ENCODE measurements at places on chromosomes 1 and 21.
A peak's percentile ranks its signal among the peaks of the same experiment; 100 is the strongest.

DNA sequence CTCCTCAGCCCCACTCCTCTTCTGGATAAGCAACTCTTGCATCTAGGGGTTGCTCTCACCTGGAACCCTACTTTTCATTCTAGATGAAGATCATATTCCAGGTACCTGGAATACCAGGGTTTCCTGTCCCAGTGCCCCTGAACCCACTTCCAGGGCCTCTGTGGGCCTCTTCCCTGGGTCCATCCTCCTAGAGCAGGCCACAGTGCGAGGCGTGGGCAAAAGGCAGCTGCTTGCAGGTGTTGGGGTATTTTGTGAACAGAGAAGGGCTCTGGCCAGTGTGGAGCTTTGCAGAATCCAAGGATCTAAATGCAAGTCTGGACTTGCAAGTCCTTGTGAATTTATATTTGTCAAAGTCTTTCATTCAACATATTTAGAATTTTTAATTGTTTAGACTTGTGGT lies 240.4 kb upstream of the POU3F1 start:
- DNase-seq = no peak
- H3K27ac ChIP-seq = no peak overlapping the region
- H3K4me3 ChIP-seq = no peak overlapping the region
- no peaks in the 10 kb centered on the region for H3K36me3 ChIP-seq
- H3K4me1 ChIP-seq = peaks cover 28% of the 10 kb centered on the region
- H3K27me3 ChIP-seq = no peaks in the 10 kb centered on the region

GRCh38 chr1:21775550-21775914 lies 7.4 kb downstream of the USP48 start:
- peak overlapping the region; percentile 29 for H3K27ac ChIP-seq
- no peak for DNase-seq
- H3K4me1 ChIP-seq = peaks cover 32% of the 10 kb centered on the region
- no peaks in the 10 kb centered on the region for H3K36me3 ChIP-seq

DNA sequence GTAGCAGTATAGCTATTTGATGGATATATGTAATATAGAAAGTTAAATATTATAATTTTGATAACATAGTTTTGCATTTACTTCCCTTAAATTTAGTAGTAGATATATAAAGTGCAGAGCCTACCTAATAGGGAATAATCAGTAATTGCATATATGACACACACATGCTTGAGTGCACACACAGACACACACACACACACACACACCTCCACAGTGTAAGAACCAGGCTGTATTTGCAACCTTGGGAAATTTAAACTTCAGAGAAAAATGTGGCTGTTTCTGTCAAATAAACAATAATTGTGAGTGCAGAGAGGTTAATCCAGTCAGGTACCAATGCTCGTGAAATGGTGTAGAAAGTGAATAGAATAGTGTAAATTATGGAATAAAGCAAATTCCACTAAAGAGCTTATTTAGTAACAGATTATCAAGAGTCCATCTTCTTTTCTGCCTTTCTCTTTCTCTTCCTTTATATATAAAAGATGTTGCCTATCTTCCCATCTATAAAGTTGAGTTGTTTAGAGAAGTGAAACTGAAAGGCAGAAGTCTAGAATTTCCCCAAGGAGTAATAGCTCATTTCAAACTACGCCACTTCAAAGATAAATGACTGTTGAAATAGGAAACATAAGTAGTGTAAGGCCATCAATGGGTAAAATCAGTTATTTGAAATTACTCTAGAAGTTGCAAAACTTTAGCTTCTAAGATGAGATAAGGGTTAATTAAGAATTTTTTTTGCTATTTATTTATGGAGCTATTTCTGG lies 273.7 kb downstream of the SRGAP2C start:
- H3K4me3 ChIP-seq = peak overlapping the region; percentile 11
- no peaks in the 10 kb centered on the region for H3K4me1 ChIP-seq
- no peak for DNase-seq
- no peaks in the 10 kb centered on the region for H3K27me3 ChIP-seq
- no peaks in the 10 kb centered on the region for H3K36me3 ChIP-seq

- H3K4me1 ChIP-seq = no peaks in the 10 kb centered on the region
- H3K36me3 ChIP-seq = no peaks in the 10 kb centered on the region
- no peak for DNase-seq
- H3K27me3 ChIP-seq = no peaks in the 10 kb centered on the region
Measured at GRCh38 chr1:221381910-221382623, 359.8 kb downstream of the DUSP10 start.

GRCh38 chr1:163054181-163054591 lies 15.0 kb upstream of the RGS4 start:
- DNase-seq = no peak
- no peak overlapping the region for H3K4me3 ChIP-seq
- H3K36me3 ChIP-seq = no peaks in the 10 kb centered on the region
- no peaks in the 10 kb centered on the region for H3K27me3 ChIP-seq
- no peaks in the 10 kb centered on the region for H3K4me1 ChIP-seq
